ENCODE measurements at places on chromosomes 5 and 9.
A peak's percentile ranks its signal among the peaks of the same experiment; 100 is the strongest.

DNA sequence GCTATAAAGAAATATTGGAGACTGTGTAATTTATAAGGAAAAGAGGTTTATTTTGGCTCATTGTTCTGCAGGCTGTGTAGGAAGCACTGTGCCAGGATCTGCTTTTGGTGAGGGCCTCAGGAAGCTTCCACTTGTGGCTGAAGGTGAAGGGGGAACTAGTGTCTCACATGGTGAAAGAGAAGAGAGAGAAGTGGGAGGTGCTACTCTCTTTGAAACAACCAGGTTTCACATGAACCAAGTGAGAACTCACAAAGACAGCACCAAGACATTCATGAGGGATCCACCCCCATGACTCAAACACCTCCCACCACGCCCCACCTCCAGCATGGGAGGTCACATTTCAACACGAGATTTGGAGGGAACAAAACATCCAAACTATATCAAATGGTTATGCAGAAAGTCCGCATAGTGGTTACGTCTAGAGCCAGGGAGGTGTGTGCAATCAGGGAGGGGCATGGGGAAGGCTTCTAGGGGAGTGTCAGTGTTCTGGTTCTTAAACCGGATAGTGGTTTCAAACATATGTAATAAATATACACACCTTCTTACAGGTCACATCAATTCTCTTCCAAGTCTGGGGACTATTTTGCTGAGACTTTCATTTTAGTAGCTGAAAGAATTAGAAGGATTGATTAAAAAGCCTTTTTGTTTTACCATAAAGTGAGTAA, 113.0 kb downstream of the TRIO start:
- DNase-seq: no peak

- DNase-seq: no peak
These were observed 15.4 kb downstream of the NIPAL4 start for GRCh38 chr5:157475432-157475831.

GRCh38 chr5:59768152-59769040, 125.1 kb downstream of the PDE4D start:
- DNase-seq: peak; percentile 76

DNA sequence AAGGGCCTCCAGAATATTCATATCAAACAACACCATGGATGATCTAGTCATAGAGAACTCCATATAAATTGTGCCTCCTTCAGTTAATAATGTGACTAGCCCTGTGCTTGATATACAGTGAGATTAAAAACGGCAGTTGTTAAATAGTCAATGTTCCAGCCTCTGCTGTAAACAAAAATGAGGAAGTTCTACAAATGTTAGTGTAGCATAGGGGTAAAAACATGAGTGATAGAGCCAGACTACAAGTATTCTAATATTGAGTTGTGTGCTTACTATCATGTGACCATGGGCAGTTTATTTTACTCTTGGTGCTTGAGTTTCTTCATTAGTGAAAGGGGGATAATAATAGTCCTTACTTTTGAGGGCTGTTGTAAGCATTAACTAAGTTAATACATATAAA, 43.3 kb upstream of the SLCO6A1 start:
- DNase-seq: no peak

GRCh38 chr5:43304525-43304924, 8.7 kb downstream of the HMGCS1 start:
- no peak for DNase-seq

- no peak for DNase-seq
These were observed 176.9 kb downstream of the EBF1 start for GRCh38 chr5:158922816-158923215.

GRCh38 chr5:32869216-32869615, 158.1 kb downstream of the NPR3 start:
- DNase-seq: no peak

DNA sequence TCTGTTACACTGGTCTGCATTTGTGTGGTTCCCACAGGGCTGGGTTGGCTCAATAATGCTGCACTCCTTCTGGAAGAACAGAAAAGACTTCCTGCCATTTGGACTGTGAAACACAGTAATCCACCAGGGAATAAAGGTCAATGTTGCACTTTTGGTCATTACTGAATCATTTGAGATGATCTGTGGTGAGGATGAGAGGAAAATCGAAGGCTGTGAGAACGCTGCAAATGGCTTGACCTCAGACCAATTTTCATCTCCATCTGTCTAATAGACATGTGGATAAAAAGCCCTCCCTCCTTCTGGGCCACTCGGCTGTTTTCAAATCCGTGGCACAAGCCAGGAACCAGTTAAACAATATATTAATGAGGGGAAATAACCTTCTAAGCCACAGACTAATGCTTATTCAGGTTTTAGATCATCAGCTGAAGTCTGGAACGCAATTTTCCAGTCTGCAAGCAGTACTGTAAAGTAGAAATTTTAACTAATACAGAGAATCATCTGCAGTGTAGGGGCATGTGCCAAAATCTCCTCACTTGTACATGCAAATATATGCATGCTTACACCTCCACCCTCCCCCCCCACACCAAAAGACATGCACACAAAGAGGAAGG, 20.2 kb downstream of the TLE1 start:
- DNase-seq: no peak

DNA sequence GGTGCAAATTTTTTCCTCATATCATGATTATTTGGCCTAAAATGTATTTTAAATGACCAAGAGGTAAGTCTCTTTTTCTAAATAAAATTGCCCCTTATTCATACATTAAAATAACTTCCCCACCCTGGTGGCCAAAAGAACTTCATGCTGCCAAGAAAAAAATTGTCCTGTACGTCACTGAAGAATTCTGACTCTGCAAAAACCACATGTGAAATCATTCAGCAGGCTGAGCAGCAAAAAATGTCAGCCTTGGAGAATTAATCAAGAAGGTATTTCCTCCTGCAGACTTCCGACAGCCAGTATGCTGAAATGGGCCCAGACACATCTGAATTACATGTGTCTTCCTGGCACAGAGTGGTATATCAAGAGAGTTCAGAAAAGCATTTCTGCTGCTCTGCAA, 94.6 kb upstream of the HMHB1 start:
- no peak for DNase-seq

GRCh38 chr5:157115502-157115901, 6.7 kb upstream of the HAVCR2 start:
- DNase-seq: no peak

DNA sequence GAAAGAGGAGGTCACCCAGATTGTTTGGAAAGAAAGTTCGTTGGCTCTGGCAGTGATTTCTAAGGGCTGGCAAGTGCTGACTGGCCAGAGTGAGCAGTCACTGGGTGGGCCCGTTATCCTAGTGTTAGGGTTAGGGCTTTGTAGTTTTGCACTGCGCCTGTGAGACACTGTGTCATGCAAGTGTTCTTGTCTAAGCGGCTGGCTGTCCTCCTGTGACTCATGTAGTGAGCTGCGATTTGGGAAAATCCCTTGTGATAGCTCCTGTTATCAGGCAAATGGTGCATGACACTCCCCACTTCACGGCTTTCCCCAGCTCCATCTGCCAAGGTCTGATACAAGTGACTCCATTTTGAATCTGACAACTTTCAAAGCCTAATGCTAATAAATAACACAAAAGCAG, 526.0 kb upstream of the ADAMTS16 start:
- DNase-seq: no peak

DNA sequence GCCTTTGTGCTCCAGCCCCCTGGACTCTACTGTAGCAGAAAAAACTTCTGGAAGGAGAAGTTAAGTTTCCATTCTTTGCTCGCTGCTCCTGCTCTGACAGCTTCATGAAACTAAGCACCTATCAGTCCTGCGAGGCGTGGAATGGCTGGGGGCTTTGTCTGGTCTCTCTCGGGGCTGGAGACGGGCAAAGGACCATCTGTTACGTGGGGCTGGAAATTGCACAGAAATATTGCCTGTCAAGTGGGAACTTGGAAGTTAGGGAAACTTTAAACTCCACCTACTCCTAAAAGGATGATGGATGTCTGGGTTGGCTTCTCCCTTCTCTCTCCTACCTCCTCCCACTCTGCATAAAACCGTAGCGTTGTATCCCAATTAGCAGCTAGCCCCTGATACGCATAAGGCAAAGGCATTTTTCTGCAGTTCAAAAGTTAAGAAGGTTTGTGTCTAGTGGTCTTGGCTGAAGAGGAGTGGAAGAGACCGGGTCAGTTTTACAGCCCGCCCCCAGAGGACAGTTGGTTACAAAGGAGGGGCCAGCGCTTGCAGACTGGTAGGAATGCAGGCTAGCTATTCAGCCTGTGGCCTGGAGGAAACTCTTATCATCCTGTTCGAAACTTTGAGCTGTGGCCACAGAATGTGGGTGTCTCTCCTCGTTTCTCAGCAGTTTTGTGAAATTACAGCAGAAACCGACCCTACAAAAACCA, 1.3 kb downstream of the FBXL7 start:
- DNase-seq: no peak

- no peak for DNase-seq
These were observed 123.3 kb upstream of the RASEF start for GRCh38 chr9:83186155-83186737.

DNA sequence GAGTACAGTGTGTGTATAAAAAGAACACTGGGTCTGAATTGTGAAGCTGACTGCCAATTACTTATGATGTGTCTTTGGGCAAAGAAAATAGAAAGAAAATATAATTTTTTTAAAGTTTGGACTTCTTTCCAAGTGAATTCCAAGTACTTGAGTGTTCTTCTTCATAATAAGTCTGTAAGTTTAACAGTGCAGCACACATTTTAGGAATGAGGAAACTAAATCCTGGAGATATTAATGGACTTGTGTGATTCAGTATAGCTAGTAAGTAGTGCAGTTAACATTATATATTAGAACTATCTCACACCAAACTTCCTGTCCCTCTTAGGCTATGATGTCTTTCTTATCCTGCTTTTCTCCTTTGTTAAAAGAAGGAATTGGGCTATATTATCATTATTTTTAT, 1953.8 kb downstream of the MAT2B start:
- DNase-seq: no peak

- no peak for DNase-seq
These were observed 81.2 kb downstream of the ADAMTS12 start for GRCh38 chr5:33810491-33811120.

DNA sequence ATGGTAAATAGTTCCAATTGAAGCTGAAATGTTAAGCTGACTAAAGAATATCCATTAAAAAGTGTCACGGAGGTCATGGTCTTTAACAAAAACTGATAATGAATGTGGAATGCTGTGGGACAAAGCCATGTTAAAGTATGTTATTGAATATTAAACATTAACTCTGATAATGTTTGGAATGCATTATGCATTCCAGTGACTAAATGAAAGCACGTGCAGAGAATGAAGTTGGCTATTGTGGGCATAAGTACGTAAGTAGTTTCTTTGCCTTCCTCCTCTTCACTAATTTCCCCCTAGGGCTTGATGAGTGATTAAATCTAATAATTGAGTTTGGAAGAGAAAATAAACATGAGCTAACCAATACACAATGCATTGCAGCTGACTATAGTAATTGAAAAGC, 640.4 kb upstream of the CDH10 start:
- DNase-seq: no peak

DNA sequence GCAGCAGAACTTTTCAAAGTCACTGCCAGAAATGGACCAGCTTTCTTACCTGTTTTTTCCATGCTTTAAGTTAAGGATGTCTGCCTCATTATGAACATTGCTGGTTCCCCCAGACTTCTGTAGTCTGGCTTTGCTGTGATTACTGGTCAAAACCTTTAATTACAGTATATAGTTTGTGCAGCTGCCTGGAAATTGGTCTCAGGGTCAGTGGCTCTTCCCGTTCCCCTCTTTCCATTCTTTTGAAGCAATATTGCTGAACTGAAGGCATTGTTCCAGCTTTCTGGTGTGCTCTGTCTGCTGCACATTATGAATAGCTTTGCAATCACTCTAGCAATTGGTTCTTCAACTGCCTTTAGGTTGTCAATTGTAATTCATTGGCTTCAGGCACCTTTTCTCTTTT, 206.5 kb downstream of the ARL15 start:
- no peak for DNase-seq

- no peak for DNase-seq
These were observed 467.9 kb upstream of the DAB2 start for GRCh38 chr5:39892708-39893107.

GRCh38 chr9:22356985-22357384, 89.6 kb upstream of the DMRTA1 start:
- no peak for DNase-seq

DNA sequence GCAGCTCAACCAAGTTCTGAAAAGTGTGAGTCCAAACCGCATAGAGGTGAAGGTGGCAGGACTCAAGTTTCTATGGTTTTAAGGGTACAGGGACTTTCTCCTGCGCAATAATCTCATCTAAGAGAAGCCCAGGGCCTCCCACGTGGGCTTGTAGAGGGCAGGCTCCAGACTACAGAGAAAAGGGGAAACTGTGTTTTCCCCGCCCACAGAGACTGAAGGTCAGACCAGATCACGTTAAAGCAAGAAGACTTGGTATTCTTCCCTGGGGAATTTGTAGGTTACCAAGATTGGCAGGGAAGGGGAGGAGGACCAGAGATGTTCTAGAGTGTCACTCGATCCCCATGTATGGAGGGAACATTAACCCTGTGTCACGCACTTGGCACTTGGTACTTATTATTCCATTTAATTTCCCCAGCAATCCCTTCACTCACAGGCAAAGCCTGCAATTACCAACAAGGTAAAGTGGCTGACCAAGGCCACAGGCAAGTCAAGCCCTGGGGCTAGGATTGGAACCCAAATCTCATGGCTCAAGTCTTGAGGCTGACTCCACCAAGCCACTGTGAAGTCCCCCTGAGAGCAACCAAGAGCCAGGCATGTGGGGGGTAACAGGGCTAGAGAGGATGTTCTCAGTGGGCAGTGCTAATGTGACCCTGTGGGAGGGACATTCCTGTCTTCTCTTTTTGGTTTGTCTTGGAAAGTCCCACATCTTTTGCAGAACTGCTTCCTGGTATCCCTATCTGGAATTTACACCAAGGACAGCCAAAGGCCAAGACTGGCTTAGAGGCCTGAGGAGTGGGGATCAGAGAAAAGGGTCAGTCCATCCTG, 18.3 kb upstream of the NEK6 start:
- DNase-seq: no peak

GRCh38 chr5:178115136-178115813, 1.9 kb downstream of the N4BP3 start:
- DNase-seq: no peak

- no peak for DNase-seq
These were observed 248.6 kb downstream of the RFX3 start for GRCh38 chr9:3277200-3277599.
